ENCODE measurements at places on chromosomes 6 and 20.

- DNase-seq, result no peak
Measured at GRCh38 chr6:109393886-109394281, 11.6 kb upstream of the CD164 start.

GRCh38 chr20:48416002-48416401 is 411.8 kb downstream of the PREX1 start:
- DNase-seq, result no peak

DNA sequence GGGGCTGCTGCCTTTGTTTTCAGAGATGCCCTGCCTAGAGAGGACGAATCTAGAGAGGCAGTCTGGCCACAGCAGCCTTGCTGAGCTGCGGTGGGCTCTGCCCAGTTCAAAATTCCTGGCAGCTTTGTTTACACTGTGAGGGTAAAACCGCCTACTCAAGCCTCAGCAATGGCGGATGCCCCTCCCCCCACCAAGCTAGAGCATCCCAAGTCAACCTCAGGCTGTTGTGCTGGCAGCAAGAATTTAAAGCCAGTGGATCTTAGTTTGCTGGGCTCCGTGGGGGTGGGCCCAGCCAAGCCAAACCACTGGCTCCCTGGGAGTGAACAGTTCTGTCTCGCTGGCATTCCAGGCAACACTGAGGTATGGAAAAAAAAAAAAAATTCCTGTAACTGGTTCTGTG is 970.9 kb downstream of the TBC1D32 start:
- DNase-seq, result no peak

DNA sequence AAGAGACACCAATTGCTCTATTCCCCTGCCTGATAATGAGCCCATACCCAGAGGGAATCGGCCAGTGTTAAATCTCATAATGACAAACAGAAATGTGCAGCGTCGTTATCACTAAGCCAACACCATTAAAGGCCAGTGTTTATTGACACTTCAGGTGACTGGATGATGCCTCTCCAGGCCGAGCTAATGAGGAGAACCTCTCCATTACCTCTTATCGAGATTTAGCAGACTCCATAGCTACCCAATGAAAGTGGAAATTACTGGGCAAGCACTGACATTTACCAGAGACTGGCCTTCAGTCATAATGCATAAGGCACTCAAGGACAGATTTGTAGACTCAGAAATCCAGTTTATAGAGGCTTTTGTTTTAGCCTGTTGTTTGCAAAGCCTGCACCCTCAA is 669.5 kb downstream of the MAFB start:
- no peak for DNase-seq

- no peak for DNase-seq
Measured at GRCh38 chr6:15498640-15499039, 164.2 kb downstream of the DTNBP1 start.

DNA sequence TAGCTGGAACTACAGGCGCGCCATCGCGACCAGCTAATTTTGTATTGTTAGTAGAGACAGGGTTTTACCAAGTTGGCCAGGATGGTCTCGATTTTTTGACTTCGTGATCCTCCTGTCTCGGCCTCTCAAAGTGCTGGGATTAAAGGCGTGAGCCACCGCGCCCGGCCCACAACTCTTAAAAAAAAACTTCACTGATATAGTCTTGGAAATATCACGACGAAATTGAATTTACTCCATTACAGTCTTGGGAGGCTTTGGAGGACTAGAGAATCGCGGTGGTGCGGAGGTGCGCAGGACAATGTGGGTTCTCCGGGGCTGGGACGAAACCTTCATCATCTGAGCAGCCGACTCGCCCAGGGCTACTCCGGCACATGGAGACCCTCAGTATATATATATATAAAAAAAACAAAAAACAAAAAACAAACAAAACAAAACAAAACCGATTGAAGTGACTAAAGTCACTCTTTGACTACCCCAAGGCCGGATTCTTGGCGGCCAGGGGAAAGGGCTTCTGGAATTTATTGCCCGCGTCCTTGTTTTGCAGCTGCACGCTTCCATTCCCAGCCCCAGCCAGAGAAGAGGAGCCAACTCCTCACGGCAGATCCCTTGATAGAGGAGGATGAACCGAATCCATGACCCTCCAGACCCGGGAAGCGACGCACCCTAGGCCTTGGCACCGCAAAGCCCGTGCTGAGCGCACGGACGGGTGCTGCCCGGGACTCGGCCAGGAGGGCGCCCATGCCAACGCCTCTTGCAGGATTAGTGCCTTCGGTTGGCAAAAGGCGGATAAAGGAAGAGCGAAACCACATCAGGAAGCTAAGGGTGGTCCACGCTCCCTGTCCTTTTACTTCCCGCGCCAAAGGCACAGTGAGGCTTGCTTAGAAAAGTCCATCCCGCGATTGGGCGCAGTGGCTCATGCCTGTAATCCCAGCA is 1.7 kb upstream of the GCM2 start:
- DNase-seq, result no peak

DNA sequence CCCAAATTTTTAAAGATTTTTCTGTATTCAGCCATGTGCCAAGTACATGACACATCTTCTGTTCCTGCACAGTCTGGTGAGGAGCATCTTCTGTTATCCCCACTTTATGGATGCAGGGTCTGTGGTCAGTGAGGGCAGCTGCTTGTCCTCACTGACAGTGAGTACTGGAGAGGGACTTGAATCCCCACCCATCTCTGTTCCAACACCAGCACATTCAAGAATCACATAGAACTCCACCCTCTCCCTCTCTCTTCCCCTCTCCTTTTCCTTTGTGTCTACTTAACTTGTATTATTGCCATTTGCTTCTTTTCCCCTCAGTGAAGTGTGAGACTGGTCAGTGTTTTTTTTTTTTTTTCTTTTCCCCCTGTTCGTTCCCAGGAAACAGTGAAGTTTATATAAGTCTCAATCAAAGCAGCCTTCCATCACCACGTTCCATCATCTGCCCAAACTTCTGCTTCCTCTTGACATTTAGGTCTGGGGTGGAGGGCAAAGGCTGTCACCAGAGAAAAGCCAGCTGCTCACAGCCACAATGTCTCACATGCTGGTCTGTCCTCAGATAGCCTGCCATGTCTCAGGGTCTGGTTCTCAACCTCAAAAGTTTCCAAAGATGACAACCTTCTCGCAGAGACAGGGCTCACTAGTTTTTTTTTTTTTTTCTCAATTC is 110.0 kb upstream of the SSTR4 start:
- no peak for DNase-seq

GRCh38 chr6:143183666-143184065 is 123.0 kb downstream of the AIG1 start:
- peak; percentile 50 for DNase-seq

- no peak for DNase-seq
Measured at GRCh38 chr20:44785768-44786167, 24.6 kb downstream of the RIMS4 start.

DNA sequence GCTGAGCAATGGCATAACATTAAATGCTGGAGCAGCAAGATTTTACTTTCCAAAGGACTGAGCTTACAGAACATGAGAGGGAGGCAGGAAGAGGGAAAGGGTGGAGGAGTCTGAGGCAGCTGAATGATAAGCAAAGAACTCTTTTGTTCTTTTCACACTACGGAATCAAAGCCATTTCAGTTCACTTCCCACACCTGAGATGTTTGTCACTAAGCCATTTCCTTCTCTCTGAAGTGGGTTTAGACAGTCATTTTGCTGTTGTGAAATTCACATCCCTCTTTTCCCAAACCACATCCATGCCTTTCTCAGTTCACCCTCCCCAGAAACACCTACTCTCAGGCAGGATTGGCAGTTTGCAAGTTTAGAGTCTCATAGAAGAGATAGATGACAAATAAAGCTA is 267.9 kb downstream of the ADGRG6 start:
- DNase-seq, result no peak

GRCh38 chr6:232982-233640 is 59.2 kb upstream of the DUSP22 start:
- no peak for DNase-seq
